ENCODE measurements at places on chromosomes 5 and 9.
A peak's percentile ranks its signal among the peaks of the same experiment; 100 is the strongest.

DNA sequence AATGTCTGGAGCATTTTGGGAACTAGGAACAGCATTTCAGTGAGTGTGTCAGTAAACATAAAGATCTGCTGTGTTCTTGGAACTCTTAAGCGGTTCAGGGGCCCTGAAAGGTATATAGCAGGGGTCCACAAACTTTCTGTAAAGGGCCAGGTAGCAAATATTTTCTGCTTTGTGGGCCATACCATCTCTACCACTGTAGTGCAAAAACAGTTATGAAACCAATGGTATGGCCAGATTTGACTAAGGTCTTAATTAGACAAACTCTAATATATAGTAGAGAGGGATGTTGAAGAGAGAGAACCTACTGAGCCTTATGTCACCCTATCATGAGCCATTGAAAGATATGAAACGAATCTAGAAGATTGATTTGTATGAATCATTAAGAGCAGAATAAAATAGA lies 5.3 kb downstream of the TNPO1 start:
- no peak for DNase-seq

DNA sequence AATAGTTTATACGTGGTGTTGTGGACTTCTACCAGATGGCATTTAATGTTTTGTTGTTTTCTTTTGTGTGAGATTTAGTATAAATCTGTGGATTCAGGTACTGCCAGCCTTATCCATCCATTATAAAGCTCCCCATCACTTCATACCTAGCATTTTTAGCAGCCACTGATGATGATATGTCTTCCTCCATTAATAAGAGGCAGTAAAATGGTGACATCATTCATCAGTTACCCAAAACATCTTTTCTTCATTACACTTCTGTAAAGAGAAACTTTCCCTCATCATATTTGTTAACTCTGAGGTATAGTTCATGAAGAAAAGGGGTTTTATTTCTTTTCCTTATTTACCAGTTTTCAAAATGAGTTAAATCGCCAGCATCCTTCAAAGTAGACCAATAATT lies 19.4 kb downstream of the CHD1 start:
- DNase-seq, result no peak

- no peak for DNase-seq
Measured at GRCh38 chr9:84791643-84792042, 122.1 kb downstream of the NTRK2 start.

DNA sequence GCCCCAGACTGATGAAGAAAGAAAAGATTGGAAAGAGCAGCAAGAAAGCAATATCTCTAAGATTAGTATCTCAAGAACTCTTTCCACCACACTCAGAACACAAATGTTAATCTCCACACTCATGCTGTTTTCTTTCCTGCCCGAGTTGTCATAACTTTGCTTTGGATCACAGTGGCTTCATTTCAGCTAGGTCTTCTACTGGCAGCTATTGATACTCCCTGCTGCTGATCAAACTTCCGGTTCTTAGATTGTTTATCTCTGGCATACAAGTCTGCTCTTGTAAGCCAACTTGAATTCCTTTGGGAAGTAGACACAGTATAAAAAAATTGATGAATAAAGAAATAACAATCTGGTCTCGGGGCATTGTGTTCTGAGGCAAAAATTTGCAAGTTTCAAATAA lies 77.7 kb upstream of the SPEF2 start:
- no peak for DNase-seq

DNA sequence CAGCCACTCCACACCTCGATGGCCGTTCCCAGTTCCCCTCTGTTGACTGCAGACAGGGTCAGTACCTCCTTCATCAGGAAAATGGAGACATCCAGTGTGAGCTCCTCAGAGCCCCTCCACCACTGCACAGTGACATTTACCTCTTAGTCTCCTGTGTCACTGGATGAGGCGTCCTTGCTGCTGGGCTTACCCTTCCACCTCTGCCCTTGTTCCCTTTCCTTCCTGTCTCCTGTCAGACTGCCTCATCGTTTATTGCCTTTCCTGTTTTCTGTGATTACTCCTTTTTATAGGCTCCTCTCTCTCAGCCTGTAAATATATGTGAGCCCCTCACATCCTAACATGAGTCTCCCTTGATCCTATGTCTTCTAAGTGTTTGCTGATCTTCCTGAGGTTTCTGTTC lies 23.2 kb upstream of the SPTAN1 start:
- no peak for DNase-seq

DNA sequence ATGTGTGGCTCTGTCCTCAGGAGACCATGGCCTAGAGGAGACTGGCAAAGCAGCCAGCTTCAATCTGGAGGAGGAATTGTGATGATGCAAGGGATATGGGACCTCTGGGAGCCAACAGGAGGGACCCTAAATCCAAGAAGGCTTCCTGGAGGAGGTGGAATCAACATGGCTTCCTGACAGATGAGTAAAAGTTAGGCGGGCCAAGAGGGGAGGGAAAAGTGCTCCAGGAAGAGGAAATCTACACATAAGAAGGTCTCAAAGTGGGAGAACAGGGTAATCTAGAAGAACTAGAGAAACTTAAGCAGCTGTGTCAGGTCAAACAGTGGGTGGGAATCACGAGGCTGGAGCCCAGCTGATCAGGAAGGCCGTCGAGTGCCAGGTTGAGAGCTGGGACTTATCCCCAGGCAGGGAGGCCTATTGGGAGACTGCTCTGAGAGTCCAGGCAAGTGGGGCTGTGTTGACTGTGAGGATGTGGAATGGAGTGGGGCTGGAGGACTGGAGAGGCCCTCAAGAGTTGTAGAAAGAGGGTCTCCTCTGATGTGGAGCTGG lies 119.1 kb downstream of the C9orf50 start:
- DNase-seq, result no peak

GRCh38 chr9:76213751-76214150 lies 180.5 kb downstream of the RFK start:
- no peak for DNase-seq

GRCh38 chr9:74431467-74431866 lies 65.7 kb upstream of the RORB start:
- no peak for DNase-seq

- no peak for DNase-seq
Measured at GRCh38 chr5:175542232-175542965, 64.0 kb downstream of the SFXN1 start.

GRCh38 chr5:172617817-172618216 lies 23.2 kb upstream of the NEURL1B start:
- DNase-seq, result no peak

GRCh38 chr5:138352071-138352721 lies at the start of gene KDM3B:
Gene KDM3B, plus strand, starts transcription at chr5:138352685. Its CDS starts 111 bp downstream, at chr5:138352796.
- DNase-seq, result peak; percentile 85

DNA sequence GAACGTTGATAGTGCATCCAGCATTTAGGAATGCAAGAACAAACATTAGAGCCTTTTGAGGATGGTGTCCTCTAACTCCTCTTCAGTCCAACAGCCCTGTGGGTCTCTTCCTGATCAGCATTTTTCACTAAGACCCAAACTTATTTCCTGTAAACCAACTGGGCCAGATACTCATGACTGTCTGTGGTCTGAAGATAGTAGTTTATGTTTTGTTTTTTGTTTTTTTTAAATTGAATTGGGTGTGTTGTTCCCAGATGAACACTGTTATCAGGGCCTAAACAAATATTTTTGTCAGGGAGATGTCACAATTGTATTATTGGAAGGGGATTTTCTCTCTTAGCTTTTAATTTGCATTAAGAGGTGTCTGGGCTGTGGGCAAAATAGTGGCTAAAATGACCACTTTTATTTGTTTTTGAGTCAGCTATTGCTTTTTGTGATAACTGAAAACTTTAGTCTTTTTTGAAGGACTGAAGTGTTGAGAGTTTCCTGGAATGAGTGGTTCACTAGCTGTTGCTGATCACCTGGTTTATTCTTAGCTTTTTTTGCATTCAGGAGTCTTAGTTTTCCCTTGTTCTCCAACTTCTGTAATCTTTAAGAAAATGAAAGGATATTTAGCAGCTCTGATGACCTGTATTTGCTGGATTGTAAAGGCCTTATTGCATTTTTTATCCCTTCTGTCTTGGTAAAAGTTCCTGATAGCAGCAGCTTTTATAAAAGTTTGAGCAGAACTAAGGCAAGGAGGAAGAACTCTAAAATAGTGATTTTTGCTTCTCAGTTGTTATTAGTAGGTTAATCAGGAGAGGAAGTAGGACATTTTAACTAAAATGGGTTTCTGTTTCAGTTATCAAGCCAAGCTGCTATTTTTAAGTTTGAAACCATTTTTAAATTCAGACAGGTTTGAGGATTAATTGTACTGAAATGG lies 5.5 kb downstream of the MAN2A1 start:
- DNase-seq, result no peak

GRCh38 chr9:123435471-123435870 lies 79.5 kb downstream of the CRB2 start:
- DNase-seq, result no peak

DNA sequence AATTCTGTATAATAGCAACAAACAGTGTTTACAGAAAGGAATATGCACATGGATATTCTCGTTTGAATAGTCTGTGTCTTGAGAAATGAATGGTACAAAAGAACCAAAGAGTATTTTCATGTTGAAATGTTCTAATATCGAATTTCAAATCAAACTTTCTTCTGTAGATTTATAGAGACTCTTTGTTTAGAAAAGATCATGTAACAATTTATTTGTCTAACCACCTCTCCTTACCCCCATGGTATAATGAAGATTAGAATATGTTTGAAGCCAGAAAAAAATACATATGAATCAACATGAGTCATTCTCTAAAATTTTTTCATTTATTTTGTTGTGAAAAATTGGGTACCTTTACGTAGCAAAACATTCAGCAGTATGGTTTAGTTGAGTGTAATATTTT lies 285.6 kb downstream of the PRR16 start:
- DNase-seq, result no peak

DNA sequence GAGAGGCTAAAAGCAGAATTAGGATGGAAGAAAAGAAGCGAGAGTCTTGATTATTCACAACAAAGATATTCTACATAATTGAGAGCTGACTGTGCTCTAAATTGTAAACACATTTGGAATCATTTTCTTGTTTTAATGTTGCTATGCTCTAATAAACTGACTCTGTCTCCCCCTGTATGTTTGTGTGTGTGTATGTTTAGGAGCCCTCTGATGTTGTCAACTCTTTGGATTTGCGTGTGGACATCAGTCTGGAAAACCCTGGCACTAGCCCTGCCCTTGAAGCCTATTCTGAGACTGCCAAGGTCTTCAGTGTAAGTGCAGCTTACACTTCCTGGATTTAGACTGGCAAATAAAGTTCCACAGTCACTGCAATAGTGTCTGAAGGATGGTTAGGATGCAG lies 37.8 kb downstream of the MOCS2 start:
- no peak for DNase-seq

GRCh38 chr5:37658440-37658839 lies 181.4 kb downstream of the GDNF start:
- DNase-seq, result no peak

DNA sequence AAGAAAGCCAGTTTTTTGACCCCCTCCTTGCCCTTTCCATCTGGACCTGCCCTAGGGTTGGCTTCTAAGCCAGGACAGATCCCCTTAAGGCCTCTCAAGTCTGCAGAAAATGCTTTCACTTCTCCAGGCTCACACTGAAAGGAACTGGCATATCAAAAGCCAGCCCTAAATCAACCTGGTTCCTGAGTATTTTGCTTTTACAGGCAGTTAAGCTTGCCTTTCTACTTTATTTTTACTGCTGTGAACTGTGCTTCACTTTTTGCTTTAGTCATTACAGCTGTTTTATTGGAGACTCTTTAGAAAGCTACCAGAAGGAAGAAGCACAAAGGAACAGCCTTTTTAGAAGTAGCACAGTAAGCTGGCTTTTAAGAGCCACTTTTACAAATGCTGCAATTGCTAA lies 5.0 kb downstream of the TARS1 start:
- DNase-seq, result no peak

DNA sequence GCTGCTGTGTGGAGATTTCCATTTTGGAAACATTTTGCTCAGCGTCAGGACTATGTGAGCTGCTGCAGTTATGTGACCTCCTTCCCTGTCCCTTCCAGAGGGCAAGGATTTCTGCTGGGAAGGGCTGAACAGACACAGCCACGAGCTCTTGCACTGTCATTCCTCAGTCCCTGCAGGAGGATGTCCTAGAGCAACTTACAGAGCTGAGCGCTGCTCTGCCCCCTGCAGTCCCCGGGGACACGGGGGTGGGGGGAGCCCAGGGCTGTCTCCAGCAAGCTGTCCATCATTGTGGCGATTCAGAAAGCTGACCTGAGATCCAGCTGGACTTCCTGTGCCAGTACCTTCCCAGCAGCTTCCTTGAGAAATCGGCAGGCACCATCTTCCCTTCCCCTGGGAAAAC lies 28.0 kb upstream of the MAP1B start:
- no peak for DNase-seq

- DNase-seq, result no peak
Measured at GRCh38 chr5:113122053-113122452, 145.5 kb downstream of the DCP2 start.

DNA sequence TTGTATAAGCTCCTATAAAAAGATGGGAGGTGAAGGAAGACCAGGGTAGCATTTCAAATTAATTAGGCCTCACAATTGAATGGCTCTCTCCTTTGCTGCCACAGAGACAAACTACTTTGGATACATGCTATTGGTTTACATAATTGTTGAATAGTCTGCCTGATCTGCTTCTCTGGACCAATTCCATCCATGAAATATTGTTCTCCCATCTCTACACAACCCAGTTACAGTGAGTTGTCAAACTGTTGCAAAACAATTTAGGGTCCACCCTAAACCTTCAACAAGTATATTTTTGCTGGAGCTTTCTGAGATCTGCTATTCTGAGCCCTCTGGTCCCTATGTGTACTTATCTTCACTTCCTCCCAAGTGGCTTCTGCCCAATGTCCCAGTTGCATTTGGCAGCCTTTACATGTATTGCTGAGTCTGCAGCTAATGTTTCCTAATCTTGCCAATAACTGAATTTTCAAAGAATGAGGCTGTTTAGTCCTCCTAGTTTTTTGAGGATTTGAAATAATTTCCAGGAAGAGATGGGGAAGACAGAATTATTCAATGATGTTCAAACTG lies 38.9 kb downstream of the AGTPBP1 start:
- DNase-seq, result no peak

DNA sequence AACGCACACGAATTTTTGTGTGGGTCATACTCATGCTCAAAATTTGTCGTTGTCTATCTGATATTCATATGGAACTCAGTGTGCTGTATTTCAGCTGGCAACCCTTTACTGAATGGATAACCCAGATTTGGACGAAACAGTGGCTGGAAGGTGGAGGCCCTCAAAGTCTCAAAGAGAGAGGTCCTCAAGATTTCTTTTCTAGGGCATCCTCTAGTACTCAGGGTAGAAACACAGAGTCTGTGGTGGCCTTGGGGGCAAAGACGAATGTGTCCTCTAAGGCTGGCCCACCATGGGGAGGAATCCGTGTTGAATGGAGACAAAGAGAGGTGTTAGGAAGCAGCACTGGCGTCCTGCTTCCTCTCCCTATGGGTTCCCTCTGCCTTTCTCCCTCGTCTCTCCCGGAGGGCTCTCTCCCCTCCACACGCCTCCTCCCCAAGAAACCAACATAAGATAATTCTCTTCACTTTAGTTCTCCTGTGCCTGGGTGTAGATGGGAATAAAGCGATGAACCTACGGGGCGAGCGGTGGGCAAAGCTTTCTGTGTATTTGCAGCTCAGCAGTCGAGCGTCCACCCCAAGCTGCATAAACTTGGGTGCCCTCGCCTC lies 333.7 kb downstream of the CWC27 start:
- DNase-seq, result peak; percentile 0
